ENCODE measurements at places on chromosomes 13 and 19. TPM values are rescaled to one million over a fixed set of nuclear protein-coding genes. Genes with fewer than 3 reads are reported as not detected.

DNA sequence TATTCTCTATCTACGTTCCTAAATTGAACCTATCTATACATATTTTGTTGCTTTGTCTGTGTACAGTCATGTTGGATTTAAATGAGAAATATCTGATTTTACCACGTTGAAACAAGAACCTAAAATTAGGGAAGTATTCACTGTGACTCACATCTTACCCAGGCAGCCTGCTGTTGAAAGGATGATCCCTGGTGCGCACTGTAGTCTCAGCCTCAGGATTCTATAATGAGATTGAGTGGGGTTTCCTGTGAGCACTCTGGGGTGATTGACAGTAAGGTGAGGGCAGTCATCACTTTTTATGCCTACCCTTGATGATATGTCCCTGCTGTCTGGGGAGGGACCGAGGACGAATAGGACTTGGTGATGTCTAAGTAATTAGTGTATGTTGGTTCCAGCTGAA is 35.4 kb downstream of the PCCA start:
- no peak for DNase-seq

DNA sequence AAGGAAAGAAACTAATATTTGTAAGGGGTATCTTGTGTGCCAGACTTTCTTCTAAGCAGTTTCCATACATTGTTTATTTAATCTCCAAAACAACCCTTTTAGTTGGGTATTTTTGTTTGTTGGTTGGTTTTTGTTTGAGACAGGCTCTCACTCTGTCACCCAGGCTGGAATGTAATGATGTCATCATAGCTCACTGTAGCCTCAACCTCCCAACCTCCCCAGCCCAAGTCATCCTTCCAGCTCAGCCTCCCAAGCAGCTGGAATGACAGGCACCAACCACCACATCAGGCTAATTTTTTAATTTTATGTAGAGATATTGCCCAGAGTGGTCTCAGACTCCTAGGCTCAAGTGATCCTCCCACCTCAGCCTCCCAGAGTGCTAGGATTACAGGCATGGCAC is 41.2 kb upstream of the LSM14A start:
- no peak for DNase-seq

The IGFLR1 gene
- 12.2 TPM for total RNA-seq

DNA sequence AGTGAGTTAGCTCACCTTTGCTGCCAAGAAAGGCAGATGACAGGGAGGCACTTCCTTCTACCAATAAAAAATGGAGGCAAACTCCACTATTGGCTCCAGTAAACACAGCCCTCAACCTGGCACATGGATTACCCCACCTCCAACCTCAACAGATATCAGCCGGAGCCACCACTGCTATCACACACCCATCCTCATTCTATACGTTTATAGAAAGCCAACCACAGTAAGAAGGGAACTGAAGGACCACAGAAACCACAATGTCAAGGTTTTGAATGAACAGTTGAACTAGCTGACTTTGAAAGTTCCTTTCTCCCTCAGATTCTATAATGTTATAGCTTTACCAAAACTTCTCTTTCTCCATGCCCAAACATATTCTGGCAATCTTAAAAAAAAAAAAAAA is 526.2 kb downstream of the UQCRFS1 start:
- peak; percentile 26 for DNase-seq

DNA sequence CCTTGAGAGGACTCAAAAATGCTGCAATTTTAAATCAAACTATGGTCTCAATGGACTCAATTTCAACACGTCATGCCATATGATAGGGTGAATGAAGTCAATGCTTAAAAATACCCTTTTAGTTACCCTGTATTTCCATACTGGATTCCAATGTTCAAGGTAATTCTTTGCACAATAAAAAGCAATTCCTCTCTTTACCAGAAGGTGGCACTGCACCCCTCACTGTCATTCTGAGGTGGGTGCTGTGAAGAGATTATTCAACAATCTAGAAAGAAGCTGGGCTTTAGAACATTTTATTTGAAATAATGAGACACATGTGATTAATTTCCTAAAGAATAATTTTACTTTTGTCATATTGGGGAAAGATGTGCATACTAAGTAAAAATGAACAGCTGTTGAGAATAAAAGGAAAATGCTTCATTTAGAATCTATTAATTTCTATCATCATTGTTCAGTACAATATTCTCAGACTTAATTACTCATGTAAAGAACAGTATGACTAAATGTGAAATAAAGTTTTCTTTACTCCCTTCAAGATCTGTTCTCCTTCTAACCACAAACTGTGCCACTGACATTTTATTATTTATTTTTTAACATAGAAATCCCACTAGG is 789.1 kb downstream of the GPC5 start:
- peak; percentile 15 for DNase-seq

GRCh38 chr19:16359074-16359473 is 34.4 kb downstream of the KLF2 start:
- no peak for DNase-seq

The CACNG7 gene
- not detected for total RNA-seq

DNA sequence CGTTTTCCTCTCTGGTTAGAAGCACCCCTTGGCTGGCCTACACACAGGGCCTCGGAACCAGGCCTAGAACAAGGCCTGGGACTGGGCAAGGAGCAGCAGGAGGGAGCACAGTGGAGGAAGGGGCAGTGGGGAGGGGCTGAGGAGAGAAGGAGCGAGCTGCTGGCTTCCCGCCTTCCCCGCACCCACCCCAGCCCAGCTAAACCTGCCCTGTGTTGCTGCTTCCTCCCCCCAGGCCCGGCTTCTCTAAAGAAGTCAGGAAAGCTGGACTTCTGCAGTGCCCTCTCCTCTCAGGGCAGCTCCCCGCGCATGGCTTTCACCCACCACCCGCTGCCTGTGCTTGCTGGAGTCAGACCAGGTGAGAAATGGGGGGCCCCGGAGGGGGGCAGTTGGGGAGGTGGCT is 24.3 kb downstream of the LYL1 start:
- no peak for DNase-seq

DNA sequence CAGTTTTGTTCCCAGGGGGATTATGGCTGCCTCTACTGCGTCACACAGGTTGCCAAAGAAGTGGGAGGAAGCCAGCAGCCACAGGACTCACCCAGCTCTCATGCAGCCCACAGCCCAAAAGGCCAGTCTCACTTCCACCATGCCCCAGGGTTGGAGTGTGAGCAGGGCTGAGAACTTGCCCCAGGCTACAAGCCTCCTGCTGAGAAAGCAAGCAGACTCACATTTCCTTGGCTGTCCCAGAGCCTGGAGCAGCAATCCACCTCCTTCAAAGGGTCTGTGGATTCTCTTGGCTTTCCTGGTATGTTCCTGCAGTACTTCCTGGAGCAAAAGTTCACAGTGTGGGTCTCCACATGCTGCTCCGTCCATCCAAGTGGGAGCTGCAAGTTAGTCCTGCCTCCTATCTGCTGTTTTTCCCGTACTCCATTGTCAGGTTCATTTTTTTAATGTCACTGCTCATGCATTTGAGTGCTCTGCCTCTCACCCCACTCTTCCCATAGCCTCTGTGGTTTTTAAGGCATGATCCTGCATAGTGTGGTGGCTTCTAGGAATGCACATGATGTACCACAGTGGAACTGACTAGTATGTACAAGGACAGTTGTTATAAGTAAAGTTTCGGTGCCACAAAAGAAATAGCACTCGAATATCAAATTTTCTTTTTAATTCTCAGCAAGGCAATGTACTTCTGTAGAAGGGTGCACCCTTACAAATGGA is 56.2 kb upstream of the ARHGEF7 start:
- DNase-seq: no peak

The CLIP3 gene
- total RNA-seq: 3.6 TPM

GRCh38 chr13:38905861-38906260 is 84.8 kb downstream of the STOML3 start:
- DNase-seq: no peak

GRCh38 chr19:6509118-6509971 is 7.2 kb upstream of the TUBB4A start:
- no peak for DNase-seq

The CD79A gene
- 31.4 TPM for total RNA-seq

GRCh38 chr13:78700121-78700910 is 41.4 kb upstream of the OBI1 start:
- DNase-seq: no peak

All from thymus (tissue), 14 donors.